ENCODE measurements at places on chromosomes 7 and 10.

GRCh38 chr10:7667262-7668141 is 736 bp upstream of the ITIH5 start:
- DNase-seq: no peak

- no peak for DNase-seq
Measured at GRCh38 chr7:23346316-23346715, 47.2 kb downstream of the MALSU1 start.

DNA sequence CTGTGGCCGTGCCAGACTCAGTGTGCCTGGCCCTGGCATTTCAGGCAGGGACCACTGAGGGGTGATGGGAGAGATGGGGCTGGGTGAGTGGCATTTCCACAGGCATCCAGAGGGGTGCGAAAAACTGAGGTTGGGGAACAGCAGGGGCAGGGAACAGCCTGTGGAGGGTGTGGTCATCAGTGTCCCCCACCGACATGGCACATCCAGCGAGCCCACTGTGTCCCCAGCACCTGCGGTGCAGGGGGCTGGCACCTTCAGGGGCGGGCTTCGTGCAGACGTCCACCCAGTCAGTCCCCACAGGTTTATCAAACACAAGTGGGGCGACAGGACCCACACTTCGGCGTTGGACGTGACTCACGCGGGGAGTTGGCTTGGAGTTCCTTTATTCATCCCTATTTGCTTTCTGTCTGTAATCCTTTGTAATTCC is 14.8 kb downstream of the CUX1 start:
- no peak for DNase-seq

DNA sequence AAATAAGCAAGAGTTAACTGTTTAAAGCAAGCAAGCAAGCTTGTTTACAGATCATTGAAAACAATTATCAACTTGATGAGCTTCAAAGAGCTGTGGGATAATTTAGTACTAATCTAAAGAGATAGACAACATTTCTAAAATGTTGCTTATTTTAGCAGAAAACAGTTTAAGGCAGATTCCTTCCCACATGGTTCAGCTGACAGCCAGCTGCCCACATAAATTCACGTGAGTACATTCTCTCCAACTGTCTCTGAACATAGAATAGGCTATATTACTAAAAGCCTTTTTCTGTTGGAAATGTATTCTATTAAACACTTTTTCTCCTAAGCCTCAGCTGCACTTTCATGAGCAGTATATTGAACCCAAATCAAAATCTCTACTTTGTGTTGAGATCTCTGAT is 174.1 kb downstream of the LRRN3 start:
- no peak for DNase-seq

GRCh38 chr7:11341285-11341944 is 367.7 kb downstream of the PHF14 start:
- DNase-seq: peak; percentile 20

- DNase-seq: no peak
Measured at GRCh38 chr10:35442592-35442991, 106.3 kb downstream of the CCNY start.

- no peak for DNase-seq
Measured at GRCh38 chr7:100477871-100478267, 1.1 kb downstream of the TSC22D4 start.

DNA sequence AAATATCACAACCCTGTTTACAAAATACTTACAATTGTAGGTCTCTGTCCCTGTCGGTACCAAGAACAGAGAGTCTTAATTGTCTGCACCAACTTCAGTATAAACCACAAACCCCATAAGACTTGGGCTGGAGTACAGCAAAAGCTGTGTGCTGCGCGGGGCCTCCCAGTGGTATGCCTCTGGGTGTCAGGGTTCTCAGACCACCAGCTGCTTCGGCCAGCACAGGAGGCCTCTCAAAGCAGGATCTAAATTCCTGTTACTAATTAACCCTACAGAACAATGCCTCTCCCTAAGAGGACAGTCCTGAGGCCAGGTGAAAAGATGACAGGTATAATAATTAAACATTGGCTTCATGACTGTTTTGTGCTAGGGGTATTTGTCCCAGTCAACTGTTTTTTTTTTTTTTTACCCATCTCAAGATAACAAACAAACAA is 957 bp upstream of the SVIL start:
- no peak for DNase-seq

GRCh38 chr10:15321431-15322341 is 49.4 kb downstream of the FAM171A1 start:
- DNase-seq: peak; percentile 47

GRCh38 chr7:150337179-150337578 is 4.2 kb downstream of the RARRES2 start:
- no peak for DNase-seq

GRCh38 chr10:83199374-83199773 is 939.9 kb upstream of the GHITM start:
- DNase-seq: no peak

DNA sequence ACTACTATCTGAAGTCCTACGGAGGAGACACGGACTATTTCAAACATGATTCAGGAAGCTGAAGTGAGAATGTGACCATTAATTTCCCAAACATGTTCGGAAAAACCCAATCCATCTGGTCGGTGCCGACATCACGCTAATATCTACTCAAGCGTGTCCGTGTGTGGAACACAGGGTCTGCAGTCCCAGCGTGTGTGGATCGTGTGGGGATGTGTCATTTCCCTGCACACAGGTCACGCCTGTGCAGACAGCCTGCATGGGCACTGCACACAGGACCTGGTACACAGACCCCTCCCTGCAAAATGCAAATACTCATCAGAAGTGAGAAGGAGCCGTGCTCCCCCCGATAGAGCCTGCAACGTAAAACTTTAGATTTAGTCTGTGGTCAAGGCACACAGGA is 57.8 kb downstream of the CARD11 start:
- no peak for DNase-seq

DNA sequence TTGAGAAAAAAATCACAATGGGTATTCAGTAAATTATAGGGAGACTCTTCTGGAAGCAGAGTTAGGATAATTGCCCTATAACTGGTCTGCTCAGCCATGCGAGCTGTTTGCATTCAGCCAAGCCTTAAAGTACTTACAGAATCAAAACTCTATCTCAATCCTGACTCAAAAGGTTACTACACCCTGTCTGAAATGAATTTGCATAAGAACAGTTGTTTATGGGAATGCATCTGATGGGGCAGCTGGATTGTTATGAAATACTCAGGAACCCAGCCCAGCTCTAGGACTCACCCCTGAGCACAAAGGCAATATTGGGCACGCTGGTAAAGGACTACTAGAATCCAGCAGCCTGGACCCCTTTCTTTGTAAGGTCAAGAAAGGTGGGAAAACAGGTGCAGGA is 38.8 kb downstream of the AKR1B15 start:
- no peak for DNase-seq

DNA sequence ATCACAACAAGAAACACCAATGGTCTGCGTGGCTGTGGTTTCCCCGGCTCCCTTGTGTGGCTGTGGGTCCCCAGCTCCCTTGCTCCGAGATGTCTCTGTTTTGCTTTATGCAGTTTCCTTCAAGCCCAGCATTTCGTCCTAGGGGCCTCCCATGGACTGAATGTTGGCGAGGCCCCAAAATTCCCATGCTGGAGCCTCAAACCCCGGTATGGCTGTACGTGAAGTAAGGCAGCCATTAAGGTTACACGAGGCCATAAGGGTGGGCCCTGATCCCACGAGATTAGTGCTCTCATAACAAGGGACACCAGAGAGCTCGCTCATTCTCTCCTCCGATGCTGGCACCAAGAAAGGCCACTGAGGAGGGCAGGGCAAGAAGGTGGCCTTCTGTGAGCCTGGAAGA is 44.6 kb downstream of the INSIG1 start:
- DNase-seq: no peak

DNA sequence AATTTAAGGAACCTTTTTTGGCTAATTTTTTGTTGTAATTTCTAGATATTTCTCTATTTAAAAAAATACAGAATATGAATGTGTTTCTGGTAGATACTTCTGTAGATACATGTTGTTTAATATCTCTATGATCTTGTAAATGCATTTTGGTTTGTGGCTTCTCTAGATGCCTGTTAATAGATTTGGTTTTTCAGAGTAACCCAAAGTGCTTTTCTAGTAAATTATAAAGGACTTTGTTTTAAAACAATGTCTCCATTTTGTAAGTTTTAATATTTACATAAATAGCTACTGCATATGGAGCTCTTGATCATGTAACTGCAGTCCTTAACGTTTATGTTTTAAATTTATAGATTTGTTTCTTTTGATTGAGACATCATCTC is 88.5 kb downstream of the MDFIC start:
- DNase-seq: no peak

GRCh38 chr10:102281102-102281487 is 35.8 kb downstream of the GBF1 start:
- peak; percentile 14 for DNase-seq

DNA sequence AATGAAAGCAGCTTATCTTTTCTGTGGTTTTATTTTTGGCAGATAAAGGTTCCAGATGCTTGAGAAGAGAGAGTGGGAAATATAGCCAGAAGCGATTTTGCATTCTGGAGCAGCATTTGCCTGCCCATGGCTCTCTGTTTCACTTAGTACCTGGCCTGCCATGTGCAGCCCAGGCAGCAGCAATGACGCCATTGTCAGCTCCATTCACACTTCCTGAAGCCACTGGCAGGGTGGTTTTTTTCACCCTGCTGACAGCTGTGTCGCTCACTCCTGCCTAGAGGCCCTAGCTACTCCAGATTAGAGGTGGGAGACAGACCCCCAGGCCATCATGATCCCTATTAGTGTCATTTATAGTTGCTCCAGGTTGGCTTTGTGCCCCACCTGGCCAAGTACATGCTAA is 30.1 kb upstream of the NEUROD6 start:
- no peak for DNase-seq

GRCh38 chr10:62424026-62424425 is 49.9 kb downstream of the ZNF365 start:
- DNase-seq: no peak

GRCh38 chr10:69268761-69269416 is 9.4 kb upstream of the HK1 start:
- peak; percentile 43 for DNase-seq

- DNase-seq: no peak
Measured at GRCh38 chr7:128071376-128071775, 40.1 kb upstream of the LRRC4 start.

DNA sequence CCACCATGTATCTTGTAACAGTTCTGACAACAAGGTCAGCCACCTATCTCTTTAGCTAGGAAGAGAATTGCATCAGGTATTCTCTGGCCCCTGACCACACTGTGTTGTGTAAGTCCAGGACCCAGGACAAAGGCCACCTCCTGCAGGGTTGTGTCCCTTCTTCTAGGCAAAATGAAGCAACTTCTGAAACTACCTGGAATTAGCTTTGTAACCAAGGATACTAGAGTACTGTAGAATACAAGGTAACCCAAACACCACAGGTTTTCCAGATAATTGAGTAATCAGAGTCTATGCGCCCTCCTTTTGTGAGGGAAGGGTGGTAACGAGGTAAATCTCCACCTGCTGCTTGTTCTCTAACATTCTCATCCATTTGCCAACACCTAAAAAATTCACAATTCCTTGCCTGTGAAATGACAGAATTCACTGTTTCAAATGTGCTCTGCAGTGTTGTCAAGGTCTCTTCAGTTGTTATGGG is 51.7 kb downstream of the SGMS1 start:
- no peak for DNase-seq

GRCh38 chr7:35556515-35557471 is 138.1 kb downstream of the HERPUD2 start:
- DNase-seq: no peak

- DNase-seq: no peak
Measured at GRCh38 chr7:2805213-2805944, 38.7 kb downstream of the GNA12 start.

DNA sequence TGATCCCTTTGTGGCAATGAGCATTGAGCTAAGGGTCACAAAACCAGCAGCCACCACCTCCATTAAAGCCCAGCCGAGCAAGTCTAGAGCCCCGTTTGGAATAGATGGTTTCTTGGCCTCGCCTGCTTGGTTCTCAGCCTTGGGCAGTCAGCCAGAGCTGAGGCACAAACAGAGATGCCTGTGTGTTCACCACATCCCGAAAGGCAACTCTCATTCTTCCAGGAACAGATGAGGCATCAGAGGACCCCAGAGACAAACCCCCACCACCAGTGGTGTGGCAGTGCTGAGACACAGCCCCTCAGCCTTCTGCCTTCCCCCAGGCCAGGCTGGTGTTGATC is 203.3 kb upstream of the ZMIZ1 start:
- DNase-seq: peak; percentile 36

DNA sequence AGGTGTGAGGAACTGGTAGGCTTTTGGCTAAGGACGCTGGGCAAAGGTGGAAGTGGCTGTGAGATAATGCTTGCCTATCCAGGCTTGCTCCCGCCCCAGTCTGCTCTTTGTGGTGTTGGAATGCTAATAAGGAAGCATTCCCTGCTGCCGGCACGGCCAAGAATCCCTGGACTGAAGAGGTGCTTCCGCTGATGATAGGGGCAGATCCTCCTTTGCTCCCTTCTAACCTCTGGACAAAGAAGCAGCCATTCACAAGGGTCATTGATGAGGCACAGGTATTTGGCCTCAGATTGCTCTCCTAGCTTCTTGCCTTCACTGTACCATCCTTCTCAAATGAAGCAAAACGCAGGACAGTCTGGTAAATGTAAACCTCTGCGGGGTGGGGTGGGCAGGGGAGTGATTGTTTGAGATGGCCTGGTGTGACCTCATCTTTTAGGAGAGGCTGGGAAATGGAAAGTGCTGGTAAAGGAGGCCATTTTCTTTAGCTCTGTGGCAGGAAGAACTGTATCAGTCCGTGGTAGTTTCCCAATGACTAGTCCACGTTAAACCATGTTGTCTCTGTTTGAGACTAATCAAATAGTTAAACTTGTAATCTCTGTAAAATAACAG is 1.7 kb downstream of the PGAM1 start:
- peak; percentile 40 for DNase-seq

DNA sequence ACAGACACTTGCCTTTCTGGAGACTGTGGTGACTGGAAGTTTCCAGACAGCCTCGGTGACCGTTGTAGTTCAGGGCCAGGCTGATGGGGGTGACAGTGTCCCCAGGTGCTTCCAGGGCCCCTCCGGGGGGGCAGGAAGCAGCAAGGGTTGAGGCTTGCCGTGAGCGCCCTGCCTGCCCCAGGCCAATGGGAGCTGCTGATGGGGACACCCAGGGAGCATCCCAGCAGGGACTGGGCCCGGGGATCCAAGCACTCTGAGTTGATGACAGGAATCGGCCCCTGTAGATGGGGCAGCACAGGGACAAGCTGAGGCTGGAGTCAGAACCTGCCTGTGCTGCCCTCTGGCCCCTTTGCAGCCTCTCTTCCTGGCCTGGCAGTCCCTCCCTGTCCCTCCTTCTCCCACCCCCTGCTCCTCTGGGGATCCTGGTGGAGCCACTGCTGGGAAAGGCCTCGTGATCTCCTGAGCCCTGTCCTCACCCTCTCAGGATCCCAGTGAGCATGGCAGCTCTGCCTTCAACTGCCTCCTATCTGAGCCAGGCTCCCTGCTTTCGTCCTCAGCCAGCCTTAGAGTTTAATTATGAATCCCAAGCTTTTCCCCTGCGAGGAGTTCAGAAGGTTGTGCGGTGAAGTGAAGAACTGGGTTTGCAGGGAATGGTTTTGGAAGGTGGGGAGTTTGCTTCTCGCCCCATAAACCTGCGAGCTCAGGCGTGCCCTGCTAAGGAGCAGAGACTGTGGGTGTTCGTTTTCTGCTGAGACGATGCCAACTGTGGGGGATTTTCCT is 84.7 kb downstream of the ADCY1 start:
- no peak for DNase-seq

GRCh38 chr7:17854261-17855047 is 85.8 kb downstream of the SNX13 start:
- no peak for DNase-seq
